ENCODE measurements at places on chromosomes 6 and 20. TPM values are rescaled to one million over a fixed set of nuclear protein-coding genes. Genes with fewer than 3 reads are reported as not detected.

GRCh38 chr6:70045413-70045812 lies 179.1 kb downstream of the COL19A1 start:
- no peak for DNase-seq
- no peak overlapping the region for H3K4me3 ChIP-seq
- no peak overlapping the region for H3K27ac ChIP-seq
- H3K36me3 ChIP-seq = no peaks in the 10 kb centered on the region
- no peaks in the 10 kb centered on the region for H3K4me1 ChIP-seq
- no peaks in the 10 kb centered on the region for H3K27me3 ChIP-seq

DNA sequence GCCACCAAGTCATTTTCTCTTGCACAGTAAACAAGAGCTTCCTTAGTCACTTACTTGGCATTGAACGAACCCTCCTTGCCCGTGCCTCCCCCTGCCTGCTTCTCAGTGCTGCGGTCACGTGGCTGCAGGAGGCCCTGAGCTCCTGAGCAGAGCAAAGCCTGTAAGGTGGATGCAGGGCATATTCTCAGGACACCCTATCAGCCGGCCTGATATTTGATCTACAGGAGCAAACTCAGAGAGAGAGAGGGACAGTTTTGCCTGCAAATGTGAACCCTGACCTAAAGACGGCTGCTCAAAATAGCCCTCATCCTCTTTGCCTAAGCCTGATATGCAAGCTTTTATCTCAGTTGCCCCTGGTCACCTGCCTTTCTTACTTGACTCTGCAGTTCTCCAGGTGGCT lies 93.0 kb upstream of the POPDC3 start:
- H3K27me3 ChIP-seq = no peaks in the 10 kb centered on the region
- no peak overlapping the region for H3K4me3 ChIP-seq
- H3K4me1 ChIP-seq = no peaks in the 10 kb centered on the region
- H3K36me3 ChIP-seq = no peaks in the 10 kb centered on the region

- H3K4me3 ChIP-seq = no peak overlapping the region
- H3K4me1 ChIP-seq = no peaks in the 10 kb centered on the region
- H3K27me3 ChIP-seq = no peaks in the 10 kb centered on the region
- no peak for DNase-seq
- no peaks in the 10 kb centered on the region for H3K36me3 ChIP-seq
- H3K27ac ChIP-seq = no peak overlapping the region
Measured at GRCh38 chr6:126743076-126743475, 375.4 kb upstream of the RSPO3 start.

DNA sequence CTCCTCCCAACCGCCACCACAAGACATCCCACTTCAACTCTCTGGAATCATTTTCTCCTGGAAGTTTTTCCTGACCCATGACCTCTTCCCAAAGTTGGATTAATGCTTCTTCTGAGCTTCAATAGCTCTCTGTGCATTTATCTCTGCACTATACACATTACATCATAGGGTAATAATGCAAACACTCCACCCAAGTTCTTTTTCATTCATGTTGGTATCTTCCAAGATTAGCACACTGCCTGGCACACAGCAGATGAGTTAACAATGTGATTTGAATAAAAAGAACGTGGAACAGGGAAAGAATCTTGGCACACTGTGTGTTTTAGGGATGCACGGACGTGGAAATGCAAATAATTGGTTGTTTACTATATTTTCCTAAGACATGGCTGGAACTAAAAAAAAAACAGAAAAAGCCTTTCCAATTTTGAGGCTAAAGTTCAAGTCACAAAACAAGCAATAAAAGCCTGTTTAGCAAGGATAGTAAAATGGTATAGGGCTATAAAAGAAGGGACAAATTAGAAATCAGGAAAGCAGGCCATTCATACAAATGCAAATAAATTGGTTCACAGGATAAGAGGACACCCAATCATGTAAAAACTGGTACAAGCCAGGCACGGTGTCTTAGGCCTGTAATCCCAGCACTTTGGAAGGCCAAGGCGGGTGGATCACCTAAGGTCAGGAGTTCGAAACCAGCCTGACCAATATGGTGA lies 1.6 kb upstream of the FAM135A start:
- no peak overlapping the region for H3K4me3 ChIP-seq
- H3K4me1 ChIP-seq = peaks cover 36% of the 10 kb centered on the region
- H3K27me3 ChIP-seq = no peaks in the 10 kb centered on the region
- peak; percentile 56 for DNase-seq
- peak overlapping the region; percentile 93 for H3K27ac ChIP-seq

DNA sequence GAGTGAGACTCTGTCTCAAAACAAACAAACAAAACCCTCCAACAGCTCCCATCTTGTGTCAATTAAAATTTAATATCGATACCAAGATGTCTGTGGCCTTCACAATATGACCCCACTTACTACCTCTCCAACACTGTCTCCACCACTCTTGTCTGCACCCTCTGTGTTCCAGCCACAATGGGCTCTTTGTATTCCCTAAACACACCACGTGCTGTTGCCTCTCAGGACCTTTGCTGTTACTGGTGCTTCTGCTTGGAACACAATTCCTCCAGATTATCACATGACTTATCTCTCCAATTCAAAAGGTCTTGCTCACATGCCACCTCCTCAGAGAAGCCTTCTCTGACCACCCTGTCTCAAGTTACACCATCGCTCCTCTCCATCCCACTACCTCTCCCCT lies 6.0 kb upstream of the HCK start:
- H3K4me1 ChIP-seq = peaks cover 2% of the 10 kb centered on the region
- H3K4me3 ChIP-seq = no peak overlapping the region
- peaks cover 29% of the 10 kb centered on the region for H3K27me3 ChIP-seq
- no peak for DNase-seq

DNA sequence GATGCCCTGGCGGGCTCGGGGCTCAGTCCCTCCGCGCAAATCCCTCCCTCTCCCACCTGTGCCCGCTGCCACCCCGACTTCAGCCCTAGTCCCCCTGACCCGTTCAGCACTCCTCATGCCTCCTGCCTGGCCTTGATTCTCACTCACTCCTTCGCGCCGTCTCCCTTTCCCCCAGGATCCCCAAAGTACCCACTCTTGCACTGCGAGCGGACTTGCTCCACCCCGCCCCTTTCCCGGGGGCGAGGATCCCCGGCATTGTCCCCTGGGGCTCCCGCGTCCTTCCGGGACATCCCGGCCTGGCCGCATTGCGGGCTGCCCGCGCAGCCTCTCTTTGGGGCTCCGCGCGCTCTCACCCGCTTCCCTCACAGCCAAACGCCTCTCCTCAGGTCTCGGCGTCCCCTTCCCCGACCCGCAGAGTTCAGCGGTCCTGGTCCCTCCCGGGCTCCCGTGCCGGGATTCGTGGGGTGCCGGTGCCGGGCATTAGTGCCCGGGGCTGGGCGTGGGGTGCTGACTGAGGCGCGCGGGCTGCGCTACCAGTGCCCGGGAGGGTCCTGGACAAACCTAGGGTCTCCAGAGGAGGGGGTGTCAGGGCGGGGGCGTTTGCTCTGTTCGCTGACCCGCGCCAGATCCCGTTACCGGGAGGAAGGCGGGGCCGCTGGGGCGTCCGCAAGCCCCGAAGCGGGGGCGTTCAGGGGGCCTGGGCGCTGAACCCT lies 45.5 kb upstream of the SUPT3H start:
- peaks cover 71% of the 10 kb centered on the region for H3K27me3 ChIP-seq
- no peaks in the 10 kb centered on the region for H3K36me3 ChIP-seq
- DNase-seq = peak; percentile 33

DNA sequence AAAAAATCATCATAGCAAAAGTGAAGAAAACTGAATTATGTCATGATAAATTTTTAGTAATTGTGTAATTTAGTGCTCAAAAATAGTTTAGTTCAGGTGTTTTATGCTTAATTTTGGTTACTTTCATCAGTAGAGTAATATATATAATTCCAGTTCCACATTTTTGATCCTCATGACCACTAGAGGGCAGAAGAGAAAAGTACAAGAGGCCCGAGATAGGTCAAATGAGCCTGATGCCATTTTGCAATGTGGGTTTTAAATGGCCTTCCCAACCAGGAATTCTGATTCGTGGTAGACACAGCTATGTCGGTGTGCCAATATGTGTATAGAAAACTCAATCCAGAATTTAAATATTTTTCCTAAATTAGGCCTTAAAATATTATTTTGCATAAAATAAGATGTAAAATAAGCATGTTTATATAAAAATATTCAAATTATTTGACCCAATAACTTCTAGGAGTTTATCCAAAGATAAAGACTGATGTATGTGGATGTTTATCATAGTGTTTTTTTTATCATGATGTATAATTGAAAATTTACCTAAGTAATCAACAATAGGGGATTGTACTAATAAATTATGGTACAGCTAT lies 159.7 kb upstream of the RPS6KA2 start:
- H3K27ac ChIP-seq = no peak overlapping the region
- no peaks in the 10 kb centered on the region for H3K36me3 ChIP-seq
- H3K4me1 ChIP-seq = no peaks in the 10 kb centered on the region
- H3K4me3 ChIP-seq = no peak overlapping the region

GRCh38 chr20:15937179-15937578 lies 636.1 kb downstream of the KIF16B start:
- no peak overlapping the region for H3K27ac ChIP-seq
- H3K36me3 ChIP-seq = no peaks in the 10 kb centered on the region
- no peak for DNase-seq
- H3K4me1 ChIP-seq = no peaks in the 10 kb centered on the region
- no peak overlapping the region for H3K4me3 ChIP-seq

DNA sequence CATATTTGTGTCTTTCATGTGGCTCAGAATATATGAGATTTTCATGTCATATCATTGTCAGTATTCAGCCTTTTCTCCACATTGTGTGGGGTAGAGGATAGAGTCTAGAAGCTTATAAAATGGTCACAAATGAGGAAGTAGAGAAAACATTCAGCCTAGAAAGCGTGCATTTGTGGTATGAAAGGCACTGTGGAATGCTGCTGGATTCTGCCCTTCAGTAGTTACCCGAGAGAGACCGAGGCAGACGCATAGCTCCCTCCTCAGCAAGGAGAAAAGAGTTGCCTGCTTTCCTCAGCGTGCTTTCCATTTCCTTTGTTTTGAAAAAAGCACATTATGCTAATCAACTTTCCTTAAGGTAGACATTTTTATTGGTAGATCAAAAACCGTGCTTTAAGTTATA lies 28.7 kb downstream of the MYB start:
- H3K27ac ChIP-seq = no peak overlapping the region
- H3K27me3 ChIP-seq = no peaks in the 10 kb centered on the region
- H3K36me3 ChIP-seq = no peaks in the 10 kb centered on the region
- no peak for DNase-seq

GRCh38 chr6:125300992-125301434 lies 754 bp downstream of the HDDC2 start:
- no peaks in the 10 kb centered on the region for H3K36me3 ChIP-seq
- H3K4me3 ChIP-seq = peak overlapping the region; percentile 89
- no peaks in the 10 kb centered on the region for H3K27me3 ChIP-seq
- peak overlapping the region; percentile 88 for H3K27ac ChIP-seq
- DNase-seq = no peak

- DNase-seq = peak; percentile 10
- peak overlapping the region; percentile 98 for H3K27ac ChIP-seq
- peaks cover 25% of the 10 kb centered on the region for H3K4me1 ChIP-seq
- H3K4me3 ChIP-seq = peak overlapping the region; percentile 80
Measured at GRCh38 chr20:34301587-34302311, 1.4 kb downstream of the AHCY start.

DNA sequence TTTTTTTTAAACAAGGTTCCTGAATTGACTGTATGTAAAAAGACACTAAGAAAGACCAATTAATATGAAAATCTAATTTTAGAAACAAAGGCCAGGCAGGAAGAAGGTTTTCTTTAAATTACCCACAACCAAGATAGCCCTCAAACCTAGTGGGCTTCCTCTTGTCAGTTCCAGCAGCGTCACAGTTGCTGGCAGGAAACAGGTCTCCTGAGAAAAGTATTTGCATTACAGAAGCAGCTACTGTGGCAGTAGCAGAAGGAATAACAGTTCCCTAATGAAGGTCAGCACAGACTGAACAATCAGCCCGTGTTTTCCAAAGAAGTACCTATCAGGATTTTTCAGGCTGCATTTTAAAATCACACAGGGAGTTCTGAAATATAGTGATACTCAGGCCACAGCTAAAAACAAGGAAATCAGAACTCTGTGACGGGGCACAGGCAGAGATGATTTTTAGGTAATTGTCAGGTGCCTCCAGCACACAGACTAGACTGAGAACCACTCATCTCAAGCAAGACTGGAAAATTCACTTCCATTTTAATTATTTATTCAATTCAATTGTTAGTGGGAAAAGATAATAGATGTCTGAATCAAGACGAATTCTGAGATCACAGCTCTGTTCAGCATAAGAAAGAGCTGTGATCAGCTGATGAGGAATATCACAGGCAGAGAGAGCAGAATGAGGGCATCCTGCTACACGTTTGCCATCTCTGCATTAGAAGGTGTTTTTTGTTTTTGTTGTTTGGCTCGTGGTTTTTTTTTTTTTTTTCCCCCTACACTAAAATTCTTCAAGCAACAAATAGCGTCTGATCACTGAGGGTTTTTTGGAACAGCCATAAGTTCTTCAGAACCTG lies 230.5 kb upstream of the KHDRBS2 start:
- DNase-seq = no peak
- H3K4me3 ChIP-seq = no peak overlapping the region
- H3K4me1 ChIP-seq = no peaks in the 10 kb centered on the region
- H3K36me3 ChIP-seq = no peaks in the 10 kb centered on the region
- H3K27ac ChIP-seq = no peak overlapping the region
- no peaks in the 10 kb centered on the region for H3K27me3 ChIP-seq

DNA sequence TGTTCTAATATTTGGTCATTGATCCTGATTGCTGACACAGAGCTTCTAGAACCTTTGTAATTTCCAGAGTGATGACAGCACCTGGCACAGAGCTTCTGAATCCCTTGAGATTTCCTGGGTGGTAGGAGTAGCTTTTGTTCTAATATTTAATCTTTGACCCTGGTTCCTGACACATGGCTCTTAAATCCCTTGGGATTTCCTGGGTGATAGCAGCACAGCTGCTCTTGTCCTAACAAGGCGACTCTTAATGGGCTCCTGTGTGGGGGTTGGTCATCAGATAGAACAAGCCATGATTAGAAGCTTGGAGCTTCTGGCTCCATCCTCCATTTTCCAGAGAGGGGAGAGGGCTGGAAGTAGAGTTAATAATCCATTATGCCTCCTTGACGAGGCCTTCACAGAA lies 18.4 kb downstream of the GMPR start:
- H3K4me3 ChIP-seq = no peak overlapping the region
- H3K27me3 ChIP-seq = no peaks in the 10 kb centered on the region
- no peaks in the 10 kb centered on the region for H3K4me1 ChIP-seq
- H3K36me3 ChIP-seq = no peaks in the 10 kb centered on the region

SIRPD gene
- not detected for total RNA-seq

GPX5 gene
- not detected for total RNA-seq

SALL4 gene
- not detected for total RNA-seq

CCN2 gene
- total RNA-seq = 71.8 TPM

SIGLEC1 gene
- total RNA-seq = 8.6 TPM

TTI1 gene
- 4.5 TPM for total RNA-seq

GGTLC1 gene
- total RNA-seq = not detected

ULBP2 gene
- total RNA-seq = not detected

CST5 gene
- not detected for total RNA-seq
